ENCODE measurements at places on chromosomes 11 and 22.

DNA sequence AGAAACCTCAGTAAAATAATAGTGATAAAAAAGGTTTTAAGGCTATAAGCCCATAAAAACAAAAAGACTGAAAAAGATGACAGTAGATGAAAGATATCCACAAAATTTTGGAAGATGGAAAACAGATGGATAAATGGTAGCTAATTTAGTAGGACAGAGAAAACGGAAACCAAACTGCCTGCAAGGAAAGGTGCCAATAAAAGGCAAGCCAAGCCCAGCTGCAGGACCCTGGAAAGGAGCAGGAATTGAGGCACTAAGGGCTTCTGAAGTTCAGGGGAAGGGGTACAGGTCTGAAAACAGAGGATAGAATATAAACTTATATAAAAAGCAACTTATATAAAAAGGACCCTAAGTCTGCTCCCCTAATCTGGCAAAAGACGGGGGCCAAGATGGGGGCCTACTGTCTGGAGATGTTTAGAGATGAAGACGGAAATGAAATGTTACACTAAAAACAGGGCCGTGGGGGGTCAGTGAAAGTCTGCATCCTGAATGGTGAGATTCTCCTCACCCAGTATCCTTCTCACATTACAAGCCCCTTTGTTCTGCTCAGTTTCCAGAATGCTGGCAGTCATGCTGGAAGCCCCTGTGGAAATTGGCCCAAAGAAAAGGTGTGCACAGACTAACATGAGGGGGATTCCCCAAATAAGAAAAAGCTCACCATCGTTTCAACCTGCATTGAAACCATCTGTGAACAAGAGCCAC lies 269.3 kb upstream of the PITPNB start:
- no peak for DNase-seq

DNA sequence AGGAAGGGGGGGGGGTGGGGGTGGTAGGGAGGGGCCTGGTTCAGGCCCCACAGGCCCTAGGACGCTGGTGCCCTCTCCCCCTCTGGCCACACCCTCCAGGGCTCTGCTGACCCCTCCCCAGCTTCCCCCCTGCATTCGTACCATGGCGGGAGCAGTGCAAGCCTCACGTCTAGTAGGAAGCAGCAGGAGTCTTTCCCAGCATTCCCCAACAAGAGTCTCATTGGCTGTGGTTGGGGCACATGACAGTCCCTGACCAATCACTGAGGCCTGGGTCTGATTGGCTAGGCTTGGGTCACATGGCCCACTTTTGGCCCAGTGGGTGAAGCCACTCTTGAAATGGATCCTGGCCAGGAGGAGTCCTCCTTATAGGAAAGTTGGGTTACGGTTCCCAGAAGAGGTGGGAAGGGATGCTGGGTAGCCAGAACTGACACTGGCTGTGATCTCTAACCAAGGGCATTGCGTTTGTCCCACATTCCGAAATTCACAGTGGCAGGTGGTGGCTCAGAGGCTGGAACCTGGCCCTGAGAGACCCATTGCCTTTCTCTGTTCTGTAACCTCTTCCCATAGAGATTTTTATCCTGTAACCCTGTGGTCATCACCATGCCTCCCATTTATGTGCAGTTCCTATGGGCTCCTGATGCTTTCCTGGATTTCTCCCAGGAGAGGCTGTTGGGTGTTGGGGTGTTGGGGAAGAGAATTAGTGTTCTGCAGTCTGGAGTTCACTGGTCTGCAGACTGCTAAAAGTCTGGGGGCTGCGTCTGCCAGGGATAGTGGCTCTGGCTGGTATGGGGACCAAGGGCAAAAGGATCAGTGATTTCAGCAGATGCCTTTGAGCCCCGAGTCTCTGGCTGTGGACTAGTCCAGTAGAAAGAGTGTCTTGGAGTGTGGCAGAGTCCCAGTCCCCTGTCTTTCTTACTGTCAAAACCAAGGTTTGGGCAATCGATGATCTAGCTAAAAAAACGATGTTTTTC lies 58.9 kb upstream of the MYEOV start:
- no peak for DNase-seq

GRCh38 chr11:86919557-86920210 lies 35.5 kb downstream of the FZD4 start:
- DNase-seq: peak; percentile 64

DNA sequence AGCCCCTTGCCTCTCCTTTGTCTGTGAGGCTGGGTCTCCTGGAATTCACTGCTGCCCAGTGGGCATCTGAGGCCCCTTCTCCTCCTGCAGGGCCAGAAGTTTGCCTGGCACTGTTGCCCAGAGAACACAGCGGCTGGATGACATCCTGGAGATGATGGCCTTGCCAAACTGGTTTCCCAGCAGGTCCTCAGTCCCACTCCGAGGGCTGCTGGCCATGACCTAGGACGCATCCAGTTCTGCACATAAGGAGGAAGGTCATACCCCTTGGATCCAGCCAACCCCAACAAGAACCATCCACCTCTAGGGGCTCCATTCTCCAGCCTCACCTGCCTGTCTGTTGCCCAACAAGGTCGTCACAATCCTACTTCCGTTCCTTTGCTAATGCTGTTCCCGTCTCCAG lies 3.4 kb upstream of the SMTN start:
- DNase-seq: no peak

GRCh38 chr11:45704635-45705034 lies 39.2 kb upstream of the CHST1 start:
- no peak for DNase-seq

DNA sequence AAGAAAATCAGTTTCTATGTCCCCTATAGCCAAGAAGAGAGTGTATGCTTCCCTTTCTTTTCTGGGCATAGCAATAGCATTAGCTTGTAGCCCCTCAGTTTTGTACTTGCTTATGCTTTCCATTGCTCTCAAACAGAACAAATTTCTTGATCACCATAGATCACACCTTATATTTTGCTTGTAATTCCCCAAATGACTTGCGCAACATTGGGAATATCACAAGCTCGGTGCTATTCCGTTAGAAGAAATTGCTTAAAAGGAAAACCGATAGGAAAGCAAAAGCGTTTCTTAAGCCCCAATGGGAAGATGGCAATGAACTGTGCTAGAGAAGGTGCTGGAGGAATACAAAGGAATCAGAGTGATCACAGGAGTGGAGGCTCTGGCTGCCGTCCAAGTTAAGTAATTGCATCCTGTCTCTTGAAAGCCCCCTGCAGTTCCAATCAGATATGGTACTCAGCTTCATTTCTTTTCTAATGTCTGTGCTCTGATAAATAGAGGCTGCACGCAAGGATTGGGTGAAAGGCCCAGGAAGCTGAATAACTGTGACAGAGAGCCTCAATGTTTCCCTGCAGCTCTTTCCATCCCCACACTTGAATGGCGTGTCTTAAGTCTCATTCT lies 182.1 kb upstream of the KIRREL3 start:
- DNase-seq: no peak

Measured in fibroblast of skin of left quadriceps (primary cell).